Peyer's patch (tissue), 4 donors: ENCODE measurements at places on chromosomes 6 and 20.

DNA sequence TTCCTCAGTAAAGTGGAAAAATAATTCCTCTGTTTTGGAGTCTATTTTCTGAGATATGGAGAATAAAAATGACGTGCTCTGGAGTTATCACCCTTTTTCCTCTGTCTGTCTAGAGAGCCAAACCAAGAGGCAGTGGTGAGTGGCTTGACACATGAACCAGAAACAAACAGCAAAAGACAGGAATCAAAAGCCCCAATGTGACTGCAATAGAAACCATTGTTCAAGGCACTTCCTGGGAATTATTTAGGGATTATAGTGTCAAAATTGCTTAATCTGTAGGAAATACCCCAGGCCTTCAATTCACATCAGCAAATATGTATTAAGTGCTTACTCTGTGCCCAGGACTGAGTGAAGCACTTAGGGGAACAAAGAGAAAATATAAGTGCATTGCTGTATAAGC is 560.4 kb upstream of the JAG1 start:
- H3K4me3 ChIP-seq = no peak overlapping the region
- H3K27ac ChIP-seq = no peak overlapping the region
- DNase-seq = no peak
- H3K4me1 ChIP-seq = no peaks in the 10 kb centered on the region

DNA sequence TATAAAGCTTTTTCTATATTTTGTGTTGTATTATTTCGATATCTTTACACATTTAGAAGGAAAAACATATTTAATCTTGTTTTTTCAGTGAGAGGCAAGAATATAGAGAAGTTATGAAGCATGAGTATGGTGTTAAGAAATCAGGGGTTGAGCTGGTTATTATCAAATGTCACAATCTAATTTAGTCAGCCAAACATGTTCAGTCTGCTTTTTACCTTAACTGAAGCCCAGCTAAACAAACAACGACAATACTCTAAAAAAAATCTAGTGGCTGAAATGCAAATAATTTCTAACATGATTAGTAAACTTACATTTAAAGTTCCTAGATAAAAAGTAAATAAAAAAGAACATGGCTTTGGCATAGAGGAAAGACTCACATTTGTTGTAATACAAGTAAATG is 433.8 kb upstream of the NRSN1 start:
- H3K36me3 ChIP-seq = no peaks in the 10 kb centered on the region
- no peak overlapping the region for H3K27ac ChIP-seq
- no peak for DNase-seq
- H3K4me3 ChIP-seq = no peak overlapping the region
- H3K4me1 ChIP-seq = no peaks in the 10 kb centered on the region
- H3K27me3 ChIP-seq = no peaks in the 10 kb centered on the region

DNA sequence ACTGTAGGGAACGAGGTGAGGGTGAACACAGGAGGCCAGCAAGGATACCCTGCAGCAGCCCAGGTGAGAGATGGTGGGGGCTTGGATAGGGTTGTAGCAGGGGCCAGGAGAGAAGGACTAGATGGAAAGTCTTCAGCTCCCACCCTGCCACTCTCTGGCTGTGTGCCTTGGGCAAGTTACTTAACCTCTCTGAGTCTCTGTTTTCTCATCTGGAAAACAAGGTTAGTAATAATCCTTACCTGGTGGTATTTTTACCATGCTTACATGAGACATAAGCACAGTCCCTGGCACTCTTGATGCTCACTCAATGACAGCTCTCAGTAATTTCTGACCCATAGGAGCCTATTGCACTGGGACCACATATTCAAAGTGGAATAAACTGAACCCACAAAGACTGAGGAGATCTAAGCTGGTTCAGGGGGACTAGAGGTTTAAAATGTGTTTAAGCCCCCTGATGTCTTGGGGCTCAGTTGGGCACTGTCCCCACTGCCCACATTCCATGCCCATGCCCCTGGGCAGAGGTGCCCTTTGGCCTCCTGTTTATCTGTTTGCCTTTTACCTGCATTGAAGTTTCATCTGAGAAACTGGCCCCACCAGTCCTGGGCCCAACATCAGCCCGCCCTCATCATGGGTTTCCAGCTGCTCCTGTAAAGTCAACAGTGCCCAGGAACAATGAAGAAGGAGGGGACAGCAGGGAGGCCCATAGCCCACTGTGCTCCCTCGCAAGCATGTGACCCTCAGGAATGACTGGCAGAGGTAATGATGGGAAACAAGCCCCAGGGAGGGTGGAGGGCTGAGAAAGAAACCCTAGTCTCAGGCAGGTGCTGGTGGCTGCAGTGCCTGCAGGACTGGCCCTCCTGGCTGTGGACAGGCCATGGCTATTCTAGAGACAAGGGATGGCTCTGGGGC is 104.0 kb downstream of the VEGFA start:
- H3K36me3 ChIP-seq = no peaks in the 10 kb centered on the region
- H3K4me3 ChIP-seq = no peak overlapping the region
- no peak overlapping the region for H3K27ac ChIP-seq
- H3K4me1 ChIP-seq = no peaks in the 10 kb centered on the region
- no peaks in the 10 kb centered on the region for H3K27me3 ChIP-seq

DNA sequence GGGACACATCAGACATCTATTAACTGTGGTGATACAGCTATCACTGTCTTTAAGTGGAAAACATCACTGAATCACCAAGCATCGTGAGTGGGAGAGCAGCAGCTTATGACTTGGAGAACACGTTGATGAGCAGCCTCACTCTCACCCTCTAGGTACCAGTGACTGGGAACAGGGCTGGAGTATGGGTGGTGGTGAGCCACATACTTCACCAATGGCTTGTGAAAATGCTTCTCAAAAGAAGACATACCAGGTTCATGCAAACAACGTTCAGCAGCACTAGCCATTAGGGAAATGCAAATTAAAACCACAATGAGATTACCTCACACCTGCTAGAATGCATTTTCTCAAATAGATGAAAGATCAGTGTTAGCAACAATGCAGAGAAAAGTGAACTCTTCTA is 25.3 kb downstream of the SNX5 start:
- no peak overlapping the region for H3K4me3 ChIP-seq
- peaks cover 15% of the 10 kb centered on the region for H3K4me1 ChIP-seq
- no peak for DNase-seq
- H3K27me3 ChIP-seq = no peaks in the 10 kb centered on the region
- H3K36me3 ChIP-seq = peaks cover 70% of the 10 kb centered on the region

DNA sequence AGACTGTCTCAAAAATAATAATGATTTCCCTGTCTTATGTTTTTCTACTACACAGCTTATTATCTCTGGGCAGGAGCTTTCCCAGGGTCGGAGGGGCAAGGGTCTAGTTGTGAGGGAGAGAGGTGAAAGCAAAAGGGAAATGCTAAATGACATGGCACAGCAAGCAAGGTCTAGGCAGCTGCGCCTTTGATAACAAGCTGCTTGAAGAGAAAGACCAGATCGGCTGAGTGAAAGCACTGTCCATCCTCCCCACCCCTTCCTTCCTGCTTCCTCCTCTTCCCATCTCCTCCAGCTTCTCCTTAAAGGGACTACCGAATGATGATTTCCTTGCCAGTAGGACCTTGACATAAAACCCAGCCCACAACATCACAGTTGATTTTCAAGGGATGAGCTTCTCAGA is 158.1 kb upstream of the AKAP12 start:
- no peak for DNase-seq
- H3K4me3 ChIP-seq = no peak overlapping the region
- no peaks in the 10 kb centered on the region for H3K27me3 ChIP-seq
- no peaks in the 10 kb centered on the region for H3K4me1 ChIP-seq
- H3K36me3 ChIP-seq = no peaks in the 10 kb centered on the region

- peak; percentile 56 for DNase-seq
- no peaks in the 10 kb centered on the region for H3K27me3 ChIP-seq
- H3K36me3 ChIP-seq = peaks cover 37% of the 10 kb centered on the region
- no peaks in the 10 kb centered on the region for H3K4me1 ChIP-seq
- H3K4me3 ChIP-seq = peak overlapping the region; percentile 97
Observed at GRCh38 chr20:63215101-63216040, 560 bp downstream of the YTHDF1 start.

GRCh38 chr6:125183391-125183790 is 29.8 kb downstream of the TPD52L1 start:
- DNase-seq = no peak
- no peak overlapping the region for H3K27ac ChIP-seq
- H3K27me3 ChIP-seq = no peaks in the 10 kb centered on the region
- H3K36me3 ChIP-seq = no peaks in the 10 kb centered on the region

GRCh38 chr6:77548662-77549366 is 85.5 kb upstream of the HTR1B start:
- H3K27ac ChIP-seq = no peak overlapping the region
- H3K4me1 ChIP-seq = no peaks in the 10 kb centered on the region
- H3K36me3 ChIP-seq = no peaks in the 10 kb centered on the region
- no peak for DNase-seq
- H3K4me3 ChIP-seq = no peak overlapping the region

DNA sequence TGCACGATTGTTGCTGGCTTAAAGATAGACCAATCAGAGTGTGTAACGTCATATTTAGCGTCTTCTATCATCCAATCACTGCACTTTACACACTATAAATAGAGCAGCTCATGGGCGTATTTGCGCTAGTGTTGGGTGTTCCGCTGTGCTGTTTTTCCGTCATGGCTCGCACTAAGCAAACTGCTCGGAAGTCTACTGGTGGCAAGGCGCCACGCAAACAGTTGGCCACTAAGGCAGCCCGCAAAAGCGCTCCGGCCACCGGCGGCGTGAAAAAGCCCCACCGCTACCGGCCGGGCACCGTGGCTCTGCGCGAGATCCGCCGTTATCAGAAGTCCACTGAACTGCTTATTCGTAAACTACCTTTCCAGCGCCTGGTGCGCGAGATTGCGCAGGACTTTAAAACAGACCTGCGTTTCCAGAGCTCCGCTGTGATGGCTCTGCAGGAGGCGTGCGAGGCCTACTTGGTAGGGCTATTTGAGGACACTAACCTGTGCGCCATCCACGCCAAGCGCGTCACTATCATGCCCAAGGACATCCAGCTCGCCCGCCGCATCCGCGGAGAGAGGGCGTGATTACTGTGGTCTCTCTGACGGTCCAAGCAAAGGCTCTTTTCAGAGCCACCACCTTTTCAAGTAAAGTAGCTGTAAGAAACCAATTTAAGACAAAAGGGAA is 57.9 kb downstream of the TRIM38 start:
- peak overlapping the region; percentile 97 for H3K27ac ChIP-seq
- no peaks in the 10 kb centered on the region for H3K36me3 ChIP-seq
- DNase-seq = peak; percentile 87
- no peaks in the 10 kb centered on the region for H3K4me1 ChIP-seq
- peak overlapping the region; percentile 56 for H3K4me3 ChIP-seq
- no peaks in the 10 kb centered on the region for H3K27me3 ChIP-seq

DNA sequence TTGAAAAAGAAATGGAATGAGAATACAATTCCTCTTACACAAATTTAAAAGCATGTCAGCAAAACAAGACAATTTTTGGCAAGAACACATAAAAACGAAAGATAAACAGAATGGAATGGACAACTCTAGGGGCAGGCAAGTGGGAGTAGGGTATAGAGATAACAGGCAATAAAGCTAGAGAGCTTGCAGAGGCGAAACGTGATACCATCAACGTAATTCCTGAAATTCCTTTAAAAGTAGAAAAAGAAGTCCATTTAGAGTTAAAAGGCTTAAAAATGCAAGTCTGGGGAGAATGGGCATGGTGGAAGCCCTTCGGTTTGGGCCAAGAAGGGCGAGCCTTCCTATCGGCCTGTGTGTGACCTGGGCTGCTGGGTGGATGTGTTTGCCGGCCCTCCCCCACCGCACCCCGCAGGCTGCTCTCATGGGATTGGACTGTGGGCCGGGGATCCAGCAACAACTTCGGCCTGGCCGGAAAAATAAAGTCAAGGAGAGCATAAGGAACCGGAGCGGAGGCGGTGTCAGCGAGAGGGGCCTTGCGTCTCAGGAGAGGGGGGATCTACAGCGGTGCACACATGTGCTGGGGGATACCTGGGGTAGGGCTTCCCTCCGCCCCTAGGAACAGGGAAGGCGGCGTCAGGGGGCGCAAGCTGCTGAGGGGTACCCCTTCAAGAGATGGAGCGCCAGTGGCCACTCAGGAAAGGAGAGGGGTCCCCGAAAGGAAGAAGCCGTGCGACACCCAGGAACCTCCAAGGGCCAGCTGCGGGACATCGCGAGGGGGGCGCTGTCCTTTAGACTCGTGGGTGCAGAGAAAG is 4.1 kb downstream of the TMEM239 start:
- H3K27me3 ChIP-seq = peaks cover 13% of the 10 kb centered on the region
- H3K4me1 ChIP-seq = no peaks in the 10 kb centered on the region
- no peak for DNase-seq
- no peaks in the 10 kb centered on the region for H3K36me3 ChIP-seq
- H3K27ac ChIP-seq = no peak overlapping the region

DNA sequence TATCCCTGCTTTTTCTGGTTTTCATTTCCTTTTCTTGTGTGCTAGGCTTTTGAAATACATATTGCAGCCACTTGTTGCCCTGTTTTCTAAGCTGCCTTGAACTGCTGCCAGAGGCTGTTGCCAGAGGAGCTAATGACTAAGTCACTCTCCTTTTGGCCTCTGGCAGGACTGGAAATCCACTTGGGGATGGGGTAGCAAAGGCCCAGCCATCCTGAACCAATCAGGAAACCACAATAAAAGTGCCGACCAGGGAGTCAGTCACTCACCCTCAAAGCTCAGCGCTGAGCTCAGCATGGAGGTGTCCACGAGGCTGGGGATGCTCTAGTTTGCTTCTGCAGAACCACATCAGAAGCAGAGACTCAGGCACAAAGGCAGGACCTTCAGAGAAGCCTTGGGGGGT is 813.0 kb downstream of the DHX35 start:
- H3K4me1 ChIP-seq = no peaks in the 10 kb centered on the region
- H3K27me3 ChIP-seq = no peaks in the 10 kb centered on the region
- H3K4me3 ChIP-seq = no peak overlapping the region
- no peak for DNase-seq
- no peaks in the 10 kb centered on the region for H3K36me3 ChIP-seq

DNA sequence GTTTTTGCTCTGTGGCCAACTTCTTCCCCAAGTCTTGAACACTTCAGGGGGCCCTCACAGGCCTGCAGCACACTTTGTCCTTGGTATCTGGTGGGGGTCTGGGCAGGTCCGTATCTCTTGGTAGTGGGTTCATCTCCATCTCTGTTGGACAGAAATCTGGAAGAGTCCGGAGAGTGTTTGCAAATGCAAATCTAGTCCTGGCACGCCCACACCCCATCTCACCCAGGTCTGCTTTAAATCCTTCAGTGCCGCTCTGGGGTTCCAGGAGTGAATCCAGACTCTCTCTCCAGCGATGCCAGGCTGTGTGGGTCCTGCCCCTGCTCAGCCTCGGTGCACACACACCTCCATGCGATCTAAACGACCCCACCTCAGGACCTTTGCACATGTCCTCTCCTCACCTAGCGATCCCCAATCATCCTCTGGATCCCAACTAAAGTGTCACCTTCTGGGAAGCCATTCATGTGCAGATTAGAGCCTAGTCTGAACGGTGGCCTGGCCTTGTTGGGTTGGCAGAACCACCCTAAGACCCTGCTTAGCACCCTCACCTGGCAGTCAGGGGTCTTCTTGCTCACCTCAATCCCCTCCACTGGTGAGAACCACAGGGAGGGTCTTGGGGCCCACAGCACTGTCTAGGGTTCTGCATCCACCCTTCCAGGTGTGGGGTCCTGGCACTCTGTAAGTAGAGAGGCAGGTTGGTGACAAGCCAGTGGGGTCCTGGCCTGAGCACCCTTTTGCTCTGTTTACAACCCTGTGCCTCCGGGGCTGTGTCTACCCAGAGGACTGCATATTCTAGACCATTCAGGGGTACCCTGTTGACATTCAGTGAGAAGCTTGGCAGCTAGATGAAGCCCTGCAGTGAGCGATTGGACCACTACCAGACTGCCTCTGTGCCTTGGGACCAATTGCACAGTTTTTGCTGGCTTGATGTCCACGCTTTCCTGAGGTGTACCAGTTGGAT is 100.8 kb downstream of the SYCP2 start:
- H3K36me3 ChIP-seq = no peaks in the 10 kb centered on the region
- no peak for DNase-seq
- peaks cover 1% of the 10 kb centered on the region for H3K4me1 ChIP-seq
- no peak overlapping the region for H3K27ac ChIP-seq
- no peak overlapping the region for H3K4me3 ChIP-seq
